ENCODE measurements at places on chromosomes 2 and 18.

DNA sequence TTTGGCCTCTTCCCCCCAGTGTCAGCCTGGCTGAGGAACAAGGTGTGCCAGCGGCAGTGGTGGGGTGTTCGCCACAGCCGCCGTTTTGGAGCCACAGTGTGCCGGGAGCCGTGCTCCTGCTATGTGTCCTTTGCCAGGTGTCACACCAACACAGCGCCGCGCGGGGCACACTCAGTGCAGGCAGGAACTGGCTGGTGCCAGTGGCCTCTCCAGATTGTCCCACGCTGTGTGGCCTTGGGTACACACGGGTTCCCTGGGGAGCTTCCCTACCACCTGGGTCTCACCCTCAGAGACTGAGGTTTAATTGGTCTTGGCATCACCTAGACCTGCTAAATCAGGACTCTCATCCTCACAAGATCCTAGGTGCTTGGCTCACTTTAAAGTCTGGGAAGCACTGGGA, 171.6 kb downstream of the LDLRAD4 start:
- DNase-seq = no peak

GRCh38 chr18:10225300-10225699, 229.1 kb upstream of the APCDD1 start:
- no peak for DNase-seq

- DNase-seq = no peak
Observed at GRCh38 chr18:61531182-61531581, 198.0 kb downstream of the CDH20 start.

- no peak for DNase-seq
Observed at GRCh38 chr2:15893689-15894480, 46.5 kb upstream of the MYCN start.

DNA sequence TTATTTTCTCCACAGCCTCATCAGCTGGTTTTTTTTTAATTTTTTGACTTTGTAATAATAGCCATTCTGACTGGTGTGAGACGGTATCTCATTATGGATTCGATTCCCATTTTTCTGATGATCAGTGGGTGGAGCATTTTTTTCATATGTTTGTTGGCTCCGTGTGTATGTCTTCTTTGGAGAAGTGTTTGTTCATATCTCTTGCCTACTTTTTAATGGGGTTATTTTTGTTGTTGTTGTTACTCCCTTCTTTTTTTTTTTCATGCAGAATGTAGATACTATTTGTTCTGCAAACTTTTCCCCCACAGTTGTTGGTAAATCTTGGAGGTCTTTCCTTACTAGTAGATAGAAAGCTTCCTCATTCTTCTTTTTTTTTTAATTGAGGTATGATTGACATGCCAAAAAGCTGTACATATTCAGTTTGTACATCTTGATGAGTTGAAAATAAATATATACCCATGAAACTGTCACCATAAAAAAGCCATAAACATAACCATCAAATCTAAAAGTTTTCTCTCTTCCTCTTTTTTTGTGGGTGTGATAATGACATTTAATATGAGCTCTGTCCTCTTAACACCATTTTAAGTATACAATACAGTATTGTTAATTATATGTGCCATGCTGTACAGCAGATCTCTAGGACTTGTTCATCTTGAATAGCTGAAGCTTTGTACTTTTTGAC, 21.8 kb upstream of the NT5DC4 start:
- no peak for DNase-seq

DNA sequence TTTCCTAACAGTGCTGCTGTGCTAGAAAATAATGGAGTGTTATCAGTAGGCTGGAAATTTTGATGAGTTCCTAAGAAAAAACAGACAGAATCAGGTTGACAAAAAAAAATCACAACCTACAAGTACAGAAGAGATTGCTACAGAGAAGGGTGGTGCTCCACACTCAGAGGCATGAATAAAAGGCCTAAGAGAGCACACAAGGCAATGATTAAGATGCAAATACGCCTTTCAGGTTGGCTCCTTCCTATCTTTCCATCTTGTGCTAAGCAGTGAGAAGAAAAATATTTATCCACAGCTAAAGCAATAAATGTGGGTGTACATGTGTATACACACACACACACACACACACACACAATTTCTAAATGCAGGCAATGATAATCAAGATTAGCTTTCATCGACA, 130.6 kb upstream of the UBE2E3 start:
- DNase-seq = no peak

GRCh38 chr2:68046642-68047240, 16.1 kb downstream of the C1D start:
- DNase-seq = no peak

- DNase-seq = no peak
Observed at GRCh38 chr2:240287496-240288086, 147.1 kb upstream of the OTOS start.

DNA sequence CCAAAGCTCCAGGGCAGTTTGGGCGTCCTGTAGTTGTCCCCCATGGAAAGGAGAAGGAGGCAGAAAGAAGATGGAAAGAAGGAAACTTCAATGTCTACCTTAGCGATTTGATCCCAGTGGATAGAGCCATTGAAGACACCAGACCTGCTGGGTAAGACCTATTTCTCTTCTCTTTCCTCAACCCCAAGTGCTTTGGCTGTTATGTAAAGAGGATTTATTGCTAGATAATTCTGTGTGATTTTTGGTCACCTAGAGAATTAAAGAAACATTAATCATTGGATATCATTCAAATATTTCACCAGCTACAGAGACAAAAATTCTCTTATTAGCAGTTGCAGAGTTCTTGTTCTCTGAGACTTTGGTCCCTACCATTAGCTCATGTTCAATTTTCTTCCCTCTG, 1.9 kb downstream of the GALNT5 start:
- DNase-seq = no peak

- DNase-seq = no peak
Observed at GRCh38 chr18:11842562-11842961, 8.7 kb upstream of the CHMP1B start.

DNA sequence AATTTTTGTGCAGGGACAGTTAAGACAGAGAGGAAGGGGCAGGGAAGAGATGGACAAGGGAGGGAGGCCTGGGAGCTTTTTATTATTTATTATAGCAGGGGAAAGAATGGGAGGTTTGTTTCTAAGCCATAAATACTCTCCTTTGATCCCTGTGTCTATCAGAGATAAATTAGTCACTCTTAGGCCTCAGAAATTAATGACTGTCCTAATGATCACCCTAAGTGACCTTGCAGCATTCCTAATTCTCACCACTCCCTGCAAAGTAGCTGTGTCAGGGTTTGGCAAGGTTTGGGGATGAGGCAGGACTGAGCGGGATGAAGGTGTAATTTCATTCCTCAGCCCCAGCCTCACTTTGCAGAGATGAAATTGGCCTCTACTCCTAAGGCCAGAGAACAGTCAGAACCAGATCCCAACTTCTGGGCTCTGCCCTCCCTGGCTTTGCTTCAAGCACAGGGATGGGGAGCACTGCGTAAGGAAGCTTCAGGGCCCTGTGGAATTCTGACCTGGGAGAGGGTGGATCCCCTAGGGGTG, 95.0 kb downstream of the TMEM17 start:
- DNase-seq = no peak

DNA sequence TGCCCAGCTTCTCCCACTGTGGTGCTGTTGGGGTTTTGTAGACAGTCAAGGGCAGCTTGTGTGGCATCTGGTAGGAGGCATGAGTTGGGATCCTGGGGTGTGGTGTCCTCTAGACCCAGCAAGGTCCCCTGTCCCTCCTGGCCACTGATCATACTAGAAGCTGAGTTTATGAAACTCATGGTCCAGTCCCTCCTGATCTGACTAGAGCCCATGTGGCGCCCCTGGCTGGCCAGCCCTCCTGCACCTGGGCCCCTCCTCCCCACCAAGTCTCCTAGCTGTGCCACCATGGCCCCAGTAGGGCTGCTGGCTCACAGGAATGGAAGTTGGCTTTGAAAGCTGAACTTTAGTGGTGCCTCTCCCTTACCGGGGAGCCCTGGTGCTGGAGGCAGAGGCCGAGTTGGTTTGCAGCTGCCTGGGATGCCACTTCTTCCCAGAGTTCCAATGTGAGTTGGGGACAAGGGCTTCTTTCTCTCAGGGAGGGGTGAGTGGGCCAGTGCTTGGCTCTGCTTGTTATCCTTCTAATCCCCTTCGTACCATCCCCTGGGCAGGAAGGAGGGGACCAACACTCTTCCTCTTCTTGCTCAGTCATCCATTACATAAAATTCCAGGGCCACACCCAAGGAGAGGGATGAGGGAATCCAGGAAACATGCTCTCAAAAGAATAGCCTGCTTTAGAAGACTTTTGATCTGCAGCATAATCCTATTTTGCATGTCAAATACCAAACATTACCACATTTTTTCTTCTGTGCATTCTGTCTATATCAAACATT, 37.5 kb upstream of the HAAO start:
- DNase-seq = no peak

GRCh38 chr2:189613077-189613636, 32.6 kb upstream of the SLC40A1 start:
- no peak for DNase-seq

GRCh38 chr2:46876741-46877384, 38.7 kb downstream of the MCFD2 start:
- DNase-seq = peak; percentile 23

DNA sequence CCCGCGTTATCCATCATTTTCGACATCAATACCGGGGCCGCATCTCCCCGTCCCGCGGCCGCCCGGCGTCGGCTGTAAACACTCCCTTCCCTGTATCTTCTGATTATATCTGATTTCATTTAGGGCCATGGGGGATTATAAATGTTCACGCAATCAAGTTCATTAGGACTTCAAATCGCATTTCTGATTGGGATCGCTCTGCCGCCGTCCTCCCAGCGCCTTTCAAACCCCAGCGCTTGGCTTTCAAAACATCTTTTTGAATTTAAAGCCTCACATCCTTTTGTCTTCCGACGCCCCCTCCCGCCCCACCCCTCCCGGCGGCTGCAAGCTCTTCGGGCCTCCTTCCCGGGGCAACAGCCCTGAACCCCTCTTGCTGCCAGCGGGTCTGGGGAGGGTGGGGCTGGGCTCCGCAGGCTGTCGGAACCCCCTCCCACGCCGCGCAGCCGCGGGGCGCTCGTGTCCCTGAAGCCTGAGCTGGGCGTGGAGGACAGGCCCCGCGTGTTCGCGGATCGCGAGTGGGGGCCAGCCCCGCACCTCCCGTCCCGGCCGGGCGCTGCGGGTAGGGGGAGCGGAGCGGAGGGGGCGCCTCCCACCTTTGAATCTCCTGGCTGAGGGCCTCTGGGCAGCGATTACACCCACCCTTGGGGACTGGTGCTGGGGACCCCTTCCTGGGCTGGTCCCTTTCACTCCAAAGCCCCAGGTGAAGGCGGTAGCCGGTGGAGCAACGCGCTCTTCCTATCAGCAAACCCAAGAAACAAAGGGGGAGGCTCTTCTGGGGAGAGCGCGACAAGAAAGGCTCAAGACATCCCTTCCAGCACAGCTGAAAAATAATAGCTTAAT, 11.3 kb upstream of the GBX2 start:
- DNase-seq = no peak

DNA sequence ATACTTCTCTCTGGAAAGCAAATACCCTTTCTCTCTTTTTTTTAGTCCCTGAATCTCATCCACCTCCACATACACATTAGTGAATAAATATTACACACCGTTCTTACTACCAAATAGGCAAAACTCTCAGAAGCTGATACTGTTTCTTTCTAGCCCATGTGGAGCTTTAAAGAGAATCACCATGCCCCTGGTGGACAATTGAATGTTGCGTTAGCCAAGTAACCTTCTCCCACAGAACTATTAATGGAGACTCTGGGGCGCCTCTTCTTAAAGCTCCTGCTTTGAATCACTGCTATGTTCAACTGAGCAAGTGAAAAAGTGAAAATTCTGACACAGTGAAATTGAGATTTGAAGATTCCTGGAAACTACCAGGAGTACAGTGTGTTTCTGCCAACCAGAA, 522.8 kb upstream of the CDH7 start:
- no peak for DNase-seq

GRCh38 chr2:67631483-67631882, 234.3 kb downstream of the ETAA1 start:
- no peak for DNase-seq

- no peak for DNase-seq
Observed at GRCh38 chr2:148781544-148781943, 93.5 kb upstream of the KIF5C start.

DNA sequence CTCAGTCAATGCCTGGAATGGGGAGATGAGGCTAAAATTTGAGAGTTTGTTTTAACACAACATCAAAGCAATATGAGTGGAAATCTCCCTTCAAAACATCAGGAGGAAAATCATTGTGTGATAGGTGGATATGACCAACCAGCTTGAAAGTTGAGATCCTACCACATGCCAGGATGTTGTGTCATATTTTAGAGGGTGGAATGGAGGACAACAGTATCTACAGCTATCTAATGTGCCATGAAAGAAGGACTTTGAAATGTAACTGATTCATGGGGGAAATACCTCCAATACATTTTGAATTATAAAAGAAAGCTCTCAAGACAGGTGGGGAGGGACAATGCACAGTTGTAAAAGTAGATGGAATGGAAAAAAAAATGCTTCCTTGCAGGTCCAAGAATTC, 87.8 kb downstream of the SP100 start:
- no peak for DNase-seq

DNA sequence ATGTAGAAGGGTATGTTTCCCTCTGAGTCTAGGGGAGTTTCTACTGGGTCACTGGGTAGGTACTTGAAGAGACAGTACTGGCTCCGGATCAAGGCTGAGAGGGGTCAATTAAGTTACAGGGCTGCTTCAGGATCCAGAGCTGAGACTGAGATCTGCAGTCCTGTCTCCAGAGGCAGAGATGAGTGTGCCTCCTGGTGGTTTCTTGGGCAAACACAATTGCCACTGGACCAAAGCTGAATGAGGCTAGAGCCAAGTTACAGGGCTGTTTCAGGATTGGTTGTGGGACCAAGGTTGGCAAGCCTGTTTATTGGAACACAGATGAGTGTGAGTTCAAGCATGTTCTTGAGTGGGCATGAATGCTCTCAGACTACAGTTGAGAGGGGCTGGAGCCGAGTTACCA, 157.9 kb downstream of the ADCYAP1 start:
- no peak for DNase-seq

GRCh38 chr18:77093067-77093430, 39.5 kb downstream of the MBP start:
- DNase-seq = no peak

DNA sequence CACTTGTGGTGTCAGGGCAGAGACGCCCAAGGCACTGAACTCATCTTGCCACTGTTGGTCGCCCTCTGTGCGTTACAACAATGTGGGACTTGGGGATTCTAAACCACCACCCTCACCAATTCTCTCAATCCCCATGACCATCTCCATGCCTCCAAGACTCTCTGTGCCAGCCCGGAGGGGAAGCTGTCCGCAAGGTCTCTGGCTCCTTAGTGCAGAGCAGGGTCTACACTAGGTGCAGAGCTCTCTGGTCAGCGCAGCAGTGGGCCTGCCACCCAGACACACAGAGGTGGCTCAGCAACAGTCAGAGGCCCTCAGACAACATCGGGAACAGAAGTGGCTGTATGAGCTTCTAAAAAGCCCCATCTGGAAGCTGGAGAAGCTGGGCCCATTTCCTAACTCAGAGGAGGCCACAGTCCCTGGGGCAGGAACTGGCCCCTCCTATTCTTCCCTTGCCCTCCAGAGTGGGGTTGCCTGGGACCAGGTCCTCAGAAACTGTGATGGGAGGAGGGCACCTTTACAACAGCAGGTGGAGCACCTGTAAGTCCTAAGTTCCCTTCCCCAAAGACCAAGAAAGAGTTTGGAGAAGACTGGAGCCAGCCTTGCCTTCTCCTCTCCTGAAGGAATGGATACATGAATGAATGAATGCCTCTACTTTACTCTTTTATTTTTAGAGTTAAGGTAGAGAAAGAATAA, 37.7 kb downstream of the SERTAD2 start:
- DNase-seq = no peak
